Right ventricle myocardium superior (tissue), 1 donor: ENCODE measurements at places on chromosomes 3 and 15. TPM values are rescaled to one million over a fixed set of nuclear protein-coding genes. Genes with fewer than 3 reads are reported as not detected.

Gene SOX2
- total RNA-seq: 0.32 TPM

Gene TTLL13
- not detected for total RNA-seq

Gene ACTC1
- total RNA-seq: 12,822 TPM

Gene TMEM45A
- total RNA-seq: 3.6 TPM

Gene ZNF774
- total RNA-seq: 2.2 TPM

Gene GOLGA8J
- not detected for total RNA-seq

Gene FAM3D
- not detected for total RNA-seq

Gene CYP1A1
- 0.30 TPM for total RNA-seq

Gene ROBO2
- 0.11 TPM for total RNA-seq

Gene ZNF662
- total RNA-seq: 3.3 TPM

Gene CGGBP1
- total RNA-seq: 40.2 TPM

Gene CORO2B
- total RNA-seq: 6.6 TPM

Gene ITPKA
- total RNA-seq: 2.6 TPM

Gene IL1RAP
- total RNA-seq: 4.1 TPM

Gene MEIS2
- 43.9 TPM for total RNA-seq
